ENCODE measurements at places on chromosomes 7 and 10.

GRCh38 chr7:42012313-42012712 lies 224.7 kb downstream of the GLI3 start:
- no peak for DNase-seq

GRCh38 chr10:63503395-63503794 lies 17.8 kb upstream of the REEP3 start:
- no peak for DNase-seq

GRCh38 chr7:145875267-145875666 lies 241.3 kb upstream of the CNTNAP2 start:
- no peak for DNase-seq

- no peak for DNase-seq
Measured at GRCh38 chr7:94041529-94041928, 37.4 kb upstream of the BET1 start.

DNA sequence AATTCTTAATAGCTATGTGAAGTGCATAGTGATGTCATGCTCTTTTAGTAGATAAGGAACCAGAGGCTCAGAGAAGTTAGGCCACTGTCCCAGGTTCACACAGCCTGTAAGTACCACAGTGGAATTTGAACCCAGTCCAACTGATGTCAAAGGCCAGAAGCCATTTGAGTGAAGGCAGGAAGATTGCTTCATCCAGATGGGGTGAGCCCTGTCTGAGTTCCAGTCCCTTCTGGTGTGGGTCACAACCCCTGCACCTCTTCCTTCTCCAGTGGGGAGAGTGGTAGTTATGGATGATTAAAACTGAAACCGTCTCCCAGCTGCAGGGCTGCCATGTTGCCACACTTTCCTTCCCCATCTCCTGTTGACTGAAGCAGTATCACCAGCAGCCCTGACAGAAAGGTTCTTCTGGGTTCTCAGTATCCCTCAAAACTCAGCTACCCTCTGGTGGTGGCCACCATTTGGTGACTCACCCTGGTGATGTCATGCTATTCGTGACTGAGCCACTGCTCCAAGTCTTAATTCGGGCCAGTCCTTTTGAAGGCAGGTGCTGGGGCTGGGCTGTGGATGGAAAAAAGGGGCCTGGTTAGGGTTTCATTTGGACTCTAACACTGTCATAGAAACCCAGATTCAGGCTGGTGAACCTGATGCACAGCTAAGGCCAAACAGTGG lies 1.5 kb upstream of the C10orf95 start:
- DNase-seq: no peak

DNA sequence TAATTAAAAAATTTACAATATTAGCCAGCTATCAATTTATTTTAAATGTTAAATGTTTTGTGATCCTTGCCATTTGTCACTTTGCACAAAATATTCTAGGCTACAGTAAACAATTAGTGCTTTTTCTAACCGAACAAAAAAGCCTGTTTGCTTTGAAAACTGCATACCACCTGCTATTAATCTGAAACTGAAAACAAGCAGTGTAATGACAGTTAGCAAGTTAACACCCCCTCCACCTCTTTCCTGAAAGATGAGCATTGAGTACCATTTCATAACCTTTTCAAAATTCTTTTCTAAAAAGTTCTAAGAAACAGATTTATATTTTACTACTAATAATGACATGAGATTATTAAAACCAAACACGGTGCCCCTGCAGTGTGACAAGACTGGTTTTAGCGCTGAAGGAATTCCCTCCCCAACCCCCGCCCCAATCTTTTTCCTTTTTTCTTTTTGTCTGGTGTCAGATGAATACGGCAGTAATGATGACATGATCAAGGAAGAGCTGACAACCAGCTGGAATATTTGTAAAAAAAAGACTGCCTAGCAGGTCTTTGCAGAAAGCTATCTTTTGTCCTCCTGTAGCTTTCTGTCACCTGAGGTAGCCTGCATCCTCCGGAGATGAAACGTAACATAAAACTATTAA lies 175.6 kb downstream of the CHCHD3 start:
- DNase-seq: no peak

- DNase-seq: no peak
Measured at GRCh38 chr7:3588341-3588740, 287.3 kb downstream of the SDK1 start.

GRCh38 chr10:133616371-133617130 lies 10.0 kb downstream of the FRG2B start:
- DNase-seq: no peak

GRCh38 chr10:77643795-77644468 lies 6.3 kb upstream of the KCNMA1 start:
- no peak for DNase-seq

GRCh38 chr7:2405201-2405600 lies 1.8 kb downstream of the CHST12 start:
- DNase-seq: no peak

DNA sequence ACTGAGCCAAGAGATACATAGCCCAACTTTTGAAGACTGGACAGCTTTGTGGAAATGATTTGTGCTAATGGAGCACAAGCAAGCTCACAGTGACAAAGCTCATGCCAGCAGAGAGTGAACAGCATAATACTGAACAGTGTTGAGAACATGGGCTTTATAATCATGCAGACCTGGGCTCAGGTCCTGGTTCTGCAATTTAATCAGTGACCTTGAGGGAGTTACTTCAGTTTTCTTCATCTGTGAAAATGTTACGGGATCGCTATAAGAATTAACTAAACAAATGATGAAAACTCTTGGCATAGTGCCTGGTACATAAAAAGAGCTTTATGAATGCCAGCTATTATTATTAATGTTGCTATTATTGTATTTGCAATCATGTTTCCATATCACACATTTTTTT lies 690.5 kb upstream of the LRRN3 start:
- no peak for DNase-seq

GRCh38 chr10:5810225-5810624 lies 3.0 kb downstream of the GDI2 start:
- DNase-seq: no peak

- DNase-seq: no peak
Measured at GRCh38 chr7:141585592-141586510, 34.6 kb downstream of the AGK start.

GRCh38 chr10:121378251-121378801 lies 219.9 kb downstream of the FGFR2 start:
- DNase-seq: no peak

GRCh38 chr7:82750007-82750406 lies 306.4 kb upstream of the CACNA2D1 start:
- DNase-seq: no peak

DNA sequence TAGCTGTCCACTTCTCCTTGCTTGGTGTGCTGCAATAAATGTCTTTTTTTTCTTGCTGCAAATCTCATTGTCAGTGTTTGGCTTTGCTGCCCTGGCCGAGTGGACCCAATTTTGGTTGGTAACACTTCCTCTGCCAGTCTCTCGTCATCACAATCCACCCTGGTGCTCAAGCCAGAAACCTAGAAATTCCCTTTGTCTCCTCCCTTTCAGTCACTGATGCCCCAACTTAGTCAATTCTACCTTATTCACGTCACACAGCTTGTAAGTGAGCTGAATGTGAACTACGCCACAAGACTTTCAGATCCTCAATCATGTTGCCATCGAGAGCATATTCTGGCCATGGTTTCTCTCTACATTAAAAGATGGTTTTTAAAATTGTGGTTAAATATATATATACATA lies 13.0 kb upstream of the FRA10AC1 start:
- DNase-seq: no peak

DNA sequence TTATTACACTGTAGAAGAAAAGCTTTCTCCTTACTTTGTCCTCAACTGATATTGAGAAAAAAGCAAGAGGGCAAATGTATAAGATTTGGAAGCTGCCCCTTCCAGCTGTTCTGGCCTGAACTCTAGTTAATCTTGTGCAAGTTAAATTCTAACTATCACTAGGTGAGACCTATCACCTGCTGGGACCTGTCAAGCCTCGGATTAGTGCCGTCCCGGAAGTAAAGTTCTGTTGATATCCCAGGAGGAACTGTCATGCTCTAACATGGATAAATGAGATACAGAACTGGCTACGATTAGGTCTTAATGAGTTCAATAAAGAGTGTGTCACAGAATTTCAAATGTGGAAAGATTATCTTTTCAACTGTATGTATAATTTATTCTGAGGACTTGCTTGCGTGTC lies 1.2 kb upstream of the BPGM start:
- DNase-seq: no peak

DNA sequence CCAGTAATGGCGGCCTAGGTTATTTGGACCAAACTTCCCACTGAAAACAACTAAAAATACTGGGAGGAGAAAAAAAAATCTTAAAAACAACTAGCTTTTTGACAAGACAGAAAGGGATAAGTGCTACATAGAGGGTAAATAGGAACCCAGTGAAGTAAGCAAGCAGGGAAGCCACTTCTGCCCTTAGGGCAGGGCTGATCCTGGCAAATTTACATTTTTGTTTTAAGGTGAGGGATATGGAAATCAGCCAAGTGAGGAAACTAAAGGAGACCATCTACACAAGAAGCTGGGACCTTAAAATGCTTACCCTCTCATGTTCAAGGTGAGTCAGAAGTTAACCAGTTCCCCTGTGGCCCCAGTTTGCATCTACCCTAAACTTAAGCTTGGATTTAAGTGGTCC lies 46.5 kb upstream of the CYCS start:
- DNase-seq: no peak

DNA sequence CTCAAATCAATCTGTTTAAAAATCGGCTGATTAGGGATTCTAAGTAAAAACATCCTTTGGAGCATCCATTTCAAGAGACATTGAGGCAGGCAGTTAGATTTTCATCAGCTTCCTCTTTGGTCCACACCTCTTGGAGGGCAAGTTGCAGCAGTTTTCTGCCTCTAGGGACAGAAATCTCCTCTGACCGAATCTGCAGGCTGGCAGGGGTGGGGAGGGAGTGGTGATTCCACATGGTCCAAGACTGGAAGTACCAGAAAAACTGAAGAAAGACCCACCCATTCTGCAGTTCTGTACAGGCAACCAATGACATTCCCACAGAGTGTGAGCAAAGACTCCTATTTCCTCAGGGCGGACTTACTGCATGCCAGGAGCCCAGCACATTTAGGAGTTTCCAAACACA lies 29.0 kb downstream of the FGFBP3 start:
- no peak for DNase-seq

GRCh38 chr10:87765666-87766376 lies 52.2 kb downstream of the ATAD1 start:
- no peak for DNase-seq

- no peak for DNase-seq
Measured at GRCh38 chr10:23630885-23631284, 192.0 kb downstream of the OTUD1 start.

DNA sequence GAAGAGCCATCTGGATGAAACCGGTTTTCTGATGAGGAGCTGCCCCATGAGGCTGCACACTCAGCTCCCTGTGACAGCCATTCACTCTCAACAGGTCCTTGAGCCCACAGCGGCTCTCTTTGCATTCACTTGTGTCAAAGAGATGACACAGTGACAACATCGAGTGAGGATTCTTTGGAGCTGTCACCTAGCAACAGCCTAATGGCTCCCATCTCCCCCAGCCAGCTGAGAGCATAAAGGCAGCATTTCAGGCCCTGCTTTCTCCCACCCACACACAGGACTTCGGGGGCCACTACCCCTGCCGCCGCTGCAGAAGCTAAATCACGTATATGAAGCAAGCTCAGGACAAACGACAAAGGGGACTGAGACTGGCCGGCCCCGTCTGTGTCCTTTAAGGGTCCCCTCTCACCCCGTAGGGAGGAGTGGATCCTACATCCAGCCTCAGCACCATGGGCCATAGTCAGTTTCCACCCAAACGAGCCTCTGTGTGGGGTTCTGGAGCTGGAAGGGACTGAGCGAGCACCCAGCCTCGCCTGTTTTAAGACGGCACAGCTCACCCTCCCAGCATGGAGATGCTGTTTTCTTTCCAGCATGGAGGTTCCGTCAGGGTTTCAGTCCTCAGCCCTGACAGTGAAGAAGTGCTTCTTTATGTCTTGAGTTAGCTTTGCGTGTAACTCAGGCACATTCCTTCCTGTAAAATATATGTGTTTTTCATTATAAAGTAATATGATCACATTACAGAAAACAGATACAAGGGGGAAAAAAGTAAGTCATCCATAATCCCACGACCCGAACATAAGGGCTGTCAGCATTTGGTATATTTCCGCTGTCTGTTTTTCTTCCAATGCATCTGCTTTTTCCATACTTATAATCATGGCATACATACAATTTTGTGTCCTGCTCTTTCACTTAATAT lies 4.9 kb downstream of the CPA4 start:
- DNase-seq: no peak

GRCh38 chr10:131706952-131707351 lies 193.9 kb upstream of the PPP2R2D start:
- DNase-seq: no peak

DNA sequence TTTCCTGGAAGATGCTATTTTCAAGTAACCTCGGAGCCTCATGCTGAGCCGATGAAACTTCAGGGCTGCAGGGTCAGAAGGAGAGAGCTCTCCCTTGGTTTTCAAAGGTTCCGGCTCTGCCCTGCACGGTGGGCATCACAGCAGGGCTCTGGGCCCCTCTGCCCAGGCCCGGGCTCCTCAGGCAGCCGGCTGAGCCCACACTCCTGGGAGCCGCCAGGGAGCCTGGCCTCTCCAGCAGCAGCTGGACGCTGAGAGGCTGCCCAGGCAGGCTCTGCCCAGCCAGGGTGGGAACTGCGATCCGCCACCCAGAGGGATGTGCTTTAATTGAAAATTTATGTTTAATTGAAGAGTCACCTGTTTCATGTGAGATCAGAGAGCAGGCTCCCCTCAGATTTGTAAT lies 97.5 kb upstream of the MGMT start:
- no peak for DNase-seq

DNA sequence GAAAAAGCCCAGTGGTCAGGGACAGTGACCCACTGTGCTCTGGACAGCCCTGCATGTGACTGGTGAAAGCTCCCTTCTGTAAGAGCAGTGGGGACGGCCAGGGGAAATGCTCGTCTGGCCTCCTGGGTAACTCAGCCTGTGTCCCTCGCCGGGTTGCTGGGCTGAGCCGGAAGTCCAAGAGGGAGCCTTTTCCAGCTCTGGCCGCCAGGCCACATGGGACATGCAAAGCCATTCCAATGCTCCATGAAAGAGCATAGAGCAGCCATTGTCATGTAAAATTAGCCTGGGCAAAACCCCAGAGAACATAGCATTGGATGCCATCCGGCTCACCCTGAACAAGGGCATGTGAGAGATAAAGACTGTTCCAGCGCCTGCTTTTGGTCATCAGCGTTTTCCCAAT lies 64.9 kb upstream of the ADRB1 start:
- DNase-seq: no peak

GRCh38 chr10:182441-183201 lies 47.4 kb downstream of the ZMYND11 start:
- no peak for DNase-seq

GRCh38 chr7:50957431-50957830 lies 174.7 kb upstream of the GRB10 start:
- no peak for DNase-seq

GRCh38 chr10:35079763-35080162 lies 10.4 kb downstream of the CUL2 start:
- DNase-seq: no peak

DNA sequence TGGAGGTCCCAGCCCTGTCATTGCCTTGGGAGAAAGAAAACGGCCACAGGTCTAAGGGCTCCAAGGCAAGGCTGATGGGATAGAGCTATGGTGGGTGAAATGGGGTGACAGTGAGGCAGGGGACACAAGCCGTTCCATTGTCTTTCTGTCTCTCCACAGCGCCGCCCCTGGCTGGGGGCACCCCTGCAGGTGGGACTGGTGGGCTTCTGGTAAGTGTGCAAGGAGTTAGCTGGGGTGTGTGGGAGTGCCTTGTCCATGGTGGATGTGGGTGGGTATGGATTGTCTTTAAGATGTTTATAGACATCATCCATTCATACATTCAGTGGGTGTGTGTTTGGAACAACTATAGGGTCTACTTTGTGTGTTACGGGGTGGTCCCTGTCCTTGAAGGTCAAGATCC lies 7.5 kb downstream of the SFXN3 start:
- no peak for DNase-seq
